Upper lobe of left lung (tissue), 6 donors: ENCODE measurements at places on chromosomes 1 and 21.
A peak's percentile ranks its signal among the peaks of the same experiment; 100 is the strongest.

- DNase-seq = peak; percentile 92
Observed at GRCh38 chr1:207002724-207003146, 29.8 kb downstream of the C1orf116 start.

GRCh38 chr1:223246476-223247112 is 103.5 kb upstream of the TLR5 start:
- no peak for DNase-seq

GRCh38 chr1:192448026-192448578 is 127.5 kb upstream of the RGS1 start:
- no peak for DNase-seq

GRCh38 chr1:183000167-183000962 is 22.9 kb upstream of the LAMC1 start:
- DNase-seq = no peak

- DNase-seq = no peak
Observed at GRCh38 chr1:19049798-19050197, 93.3 kb upstream of the IFFO2 start.

DNA sequence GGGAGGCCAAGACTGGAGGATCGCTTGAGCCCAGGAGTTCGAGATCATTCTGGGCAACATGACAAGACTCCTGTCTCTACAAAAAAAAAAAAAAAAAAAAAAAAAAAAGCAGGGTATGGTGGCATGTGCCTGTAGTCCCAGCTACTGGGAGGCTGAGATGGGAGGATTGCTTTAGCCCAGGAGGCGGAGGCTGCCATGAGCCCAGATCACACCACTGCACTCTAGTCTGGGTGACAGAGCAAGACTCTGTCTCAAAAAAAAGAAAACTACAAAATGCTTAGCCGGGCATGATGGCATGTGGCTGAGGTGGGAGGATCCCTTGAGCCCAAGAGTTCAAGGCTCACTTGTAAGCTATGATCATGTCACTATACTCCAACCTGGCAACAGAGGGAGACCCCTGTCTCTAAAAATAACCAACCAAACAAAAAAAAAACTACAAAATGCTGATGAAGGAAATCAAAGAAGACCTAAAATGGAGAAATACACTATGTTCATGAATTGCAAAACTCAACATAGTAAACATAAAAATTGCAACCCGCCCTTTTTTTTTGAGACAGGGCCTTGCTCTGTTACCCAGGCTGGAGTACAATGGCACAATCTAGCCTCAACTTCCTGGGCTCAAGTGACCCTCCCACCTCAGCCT is 20.4 kb downstream of the SHISAL2A start:
- DNase-seq = no peak

DNA sequence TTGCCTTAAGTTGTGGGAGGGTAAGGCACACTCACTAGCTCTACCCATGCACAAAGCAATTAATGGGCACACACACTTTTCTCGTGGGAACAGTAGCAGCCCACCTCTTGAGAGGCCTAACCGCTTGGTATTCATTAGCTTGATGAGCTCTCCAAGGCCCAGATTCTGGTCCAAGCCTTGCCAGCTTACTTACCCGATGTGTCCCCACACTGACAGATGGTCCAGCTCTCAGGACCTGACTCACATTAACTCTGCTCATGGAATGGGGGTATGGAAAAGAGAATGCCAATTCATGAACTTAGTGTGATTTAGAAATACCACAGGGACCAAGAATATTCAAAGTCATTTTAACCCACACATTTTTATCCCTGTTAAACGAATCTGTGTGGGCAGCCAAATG is 106.8 kb upstream of the CACHD1 start:
- DNase-seq = no peak

- no peak for DNase-seq
Observed at GRCh38 chr1:91582431-91582921, 81.8 kb downstream of the CDC7 start.

DNA sequence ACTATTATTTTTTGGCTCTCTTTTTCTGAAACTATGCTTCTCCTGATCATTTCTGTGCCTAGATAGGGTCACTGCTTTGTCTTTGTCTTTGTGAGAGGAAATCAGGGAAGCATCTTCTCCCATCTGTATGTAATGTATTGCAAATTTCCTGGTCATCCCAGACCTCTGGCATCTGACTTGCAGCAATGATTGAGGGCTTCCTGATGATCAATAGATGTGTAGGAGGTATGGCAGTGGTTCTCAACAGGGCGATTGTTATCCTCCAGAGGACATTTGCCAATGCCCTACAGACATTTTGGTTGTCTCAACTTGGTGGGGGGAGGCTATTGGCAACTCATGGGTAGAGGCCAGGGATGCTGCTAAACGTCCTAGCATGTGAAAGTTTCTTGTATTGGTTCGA is 64.7 kb downstream of the RGL1 start:
- no peak for DNase-seq

GRCh38 chr1:162319493-162320175 is 57.0 kb downstream of the SPATA46 start:
- no peak for DNase-seq
